ENCODE measurements at places on chromosomes 3 and 15.

DNA sequence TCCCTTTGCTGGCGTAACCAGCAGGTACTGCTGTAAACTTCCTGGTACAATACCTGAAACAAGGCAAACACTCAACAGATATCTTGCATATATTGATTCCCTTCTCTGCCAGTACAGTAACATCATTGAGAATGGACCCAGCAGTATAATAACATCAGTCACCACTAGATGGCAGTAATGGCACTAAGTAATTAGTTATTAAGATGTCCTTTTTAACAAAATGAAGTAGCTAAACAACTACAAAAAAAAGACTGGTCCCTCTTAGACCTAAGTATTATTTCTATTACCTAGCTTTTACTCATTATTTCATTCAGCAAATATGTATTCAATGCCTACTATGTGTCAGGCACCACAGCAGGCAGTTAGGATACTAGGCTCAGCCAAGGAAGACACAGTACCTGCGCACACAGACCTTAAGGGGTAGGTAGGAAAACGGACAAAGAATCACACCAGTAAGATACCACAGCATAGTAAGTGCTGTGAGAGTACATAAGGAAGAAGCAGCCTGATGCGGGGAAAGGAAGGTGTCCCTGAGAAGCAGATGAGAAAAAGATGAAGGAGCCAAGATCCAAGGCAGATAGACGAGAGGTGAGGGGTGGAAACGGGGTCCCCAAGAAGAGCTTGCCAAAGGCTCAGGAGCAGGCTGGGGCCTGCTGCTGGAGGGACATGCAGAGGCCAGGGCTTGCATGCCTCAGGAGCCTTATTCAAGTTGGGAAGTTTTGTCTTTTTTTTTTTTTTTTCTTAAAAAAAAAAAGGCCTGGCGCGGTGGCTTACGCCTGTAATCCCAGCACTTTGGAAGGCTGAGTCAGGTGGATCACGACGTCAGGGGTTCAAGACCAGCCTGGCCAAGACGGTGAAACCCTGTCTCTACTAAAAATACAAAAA, 102.7 kb upstream of the CHD2 start:
- no peak for DNase-seq

- DNase-seq = no peak
Measured at GRCh38 chr3:124663690-124664089, 66.6 kb upstream of the UMPS start.

DNA sequence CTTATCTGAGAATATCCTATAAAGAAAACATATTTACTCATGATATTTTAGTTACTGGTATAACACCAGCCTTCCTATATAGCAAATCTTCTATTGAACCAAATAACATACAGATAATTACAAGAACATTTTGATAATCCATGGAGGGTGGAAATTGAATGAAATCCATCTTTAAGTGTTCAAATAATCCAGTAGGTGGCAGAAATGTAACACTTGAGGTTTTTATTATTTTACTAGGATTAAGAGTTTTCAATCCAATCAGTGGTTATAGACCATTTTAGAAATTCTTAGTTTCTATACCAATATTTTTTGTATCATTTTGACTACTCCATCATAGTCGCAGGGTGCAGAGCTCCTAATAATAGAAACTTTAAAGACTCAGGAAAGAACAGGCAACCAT, 101.9 kb upstream of the KCNH8 start:
- peak; percentile 7 for DNase-seq

DNA sequence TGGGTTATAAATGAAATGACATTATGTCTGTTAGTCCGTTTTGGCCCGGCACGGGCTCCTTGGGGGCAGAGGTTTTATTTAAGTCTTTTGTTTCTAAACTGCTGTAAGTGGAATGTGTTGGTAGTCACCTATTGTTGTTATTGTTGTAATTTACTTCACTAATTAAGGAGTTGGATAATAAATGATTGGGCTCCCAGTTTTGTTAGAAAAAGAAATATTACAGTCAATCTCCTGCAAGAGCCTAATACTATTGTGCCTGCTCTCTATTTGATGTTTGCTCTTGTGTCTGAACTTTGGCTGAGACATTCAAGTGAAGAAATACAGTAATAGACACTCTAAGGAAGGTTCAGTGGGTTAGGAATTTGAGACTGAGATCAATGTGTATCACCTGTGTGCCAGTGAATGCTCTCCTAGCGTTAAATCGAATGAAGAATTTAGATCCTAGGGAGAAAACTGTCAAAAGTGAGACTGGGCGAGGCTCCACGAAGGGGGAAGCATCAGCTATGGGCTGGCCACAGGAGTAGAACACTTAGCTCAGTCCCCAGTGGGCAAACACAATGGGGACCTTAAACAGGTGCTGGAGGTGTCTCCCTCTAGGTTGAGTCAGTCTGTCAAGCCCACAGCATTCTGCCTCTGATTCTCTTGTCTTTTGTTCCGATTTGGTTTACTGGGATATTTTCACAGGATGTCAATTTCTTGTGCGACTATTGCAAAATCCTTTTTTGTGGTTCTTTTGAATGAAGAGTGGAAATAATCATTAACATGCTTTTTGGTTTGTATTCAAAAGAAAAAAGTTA, 1.2 kb downstream of the ROBO2 start:
- no peak for DNase-seq

- no peak for DNase-seq
Measured at GRCh38 chr15:62719316-62719715, 323.2 kb upstream of the TPM1 start.

- no peak for DNase-seq
Measured at GRCh38 chr3:187400756-187401155, 32.6 kb downstream of the RTP4 start.

- DNase-seq = peak; percentile 58
Measured at GRCh38 chr3:42032693-42033349, 58.3 kb upstream of the TRAK1 start.

GRCh38 chr15:63288778-63289378, 11.5 kb downstream of the APH1B start:
- peak; percentile 46 for DNase-seq

- DNase-seq = no peak
Measured at GRCh38 chr3:107450254-107450893, 72.4 kb upstream of the BBX start.

DNA sequence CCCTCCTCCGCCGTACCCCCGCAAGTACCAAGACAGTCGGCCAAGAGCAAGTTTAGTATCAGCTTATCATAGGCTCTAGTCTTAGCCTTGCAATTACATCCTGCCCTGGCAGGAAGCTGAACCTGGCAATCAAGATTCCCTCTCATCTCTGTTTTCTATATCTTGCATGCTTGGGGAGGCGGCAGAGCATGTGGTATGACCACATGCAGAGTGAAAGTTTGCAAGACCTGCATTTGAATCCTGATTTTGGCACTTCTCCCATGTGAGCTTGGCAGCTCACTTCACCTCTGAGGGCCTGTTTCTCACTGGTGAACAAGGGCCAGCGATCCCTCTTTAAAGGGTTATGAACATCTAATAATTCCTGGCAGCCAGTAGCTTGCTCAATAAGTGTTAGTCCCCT, 106.1 kb upstream of the FRMD4B start:
- DNase-seq = no peak

GRCh38 chr15:38941399-38941953, 376.9 kb upstream of the RASGRP1 start:
- DNase-seq = no peak

GRCh38 chr15:88897456-88898194, 2.3 kb upstream of the HAPLN3 start:
- peak; percentile 92 for DNase-seq

DNA sequence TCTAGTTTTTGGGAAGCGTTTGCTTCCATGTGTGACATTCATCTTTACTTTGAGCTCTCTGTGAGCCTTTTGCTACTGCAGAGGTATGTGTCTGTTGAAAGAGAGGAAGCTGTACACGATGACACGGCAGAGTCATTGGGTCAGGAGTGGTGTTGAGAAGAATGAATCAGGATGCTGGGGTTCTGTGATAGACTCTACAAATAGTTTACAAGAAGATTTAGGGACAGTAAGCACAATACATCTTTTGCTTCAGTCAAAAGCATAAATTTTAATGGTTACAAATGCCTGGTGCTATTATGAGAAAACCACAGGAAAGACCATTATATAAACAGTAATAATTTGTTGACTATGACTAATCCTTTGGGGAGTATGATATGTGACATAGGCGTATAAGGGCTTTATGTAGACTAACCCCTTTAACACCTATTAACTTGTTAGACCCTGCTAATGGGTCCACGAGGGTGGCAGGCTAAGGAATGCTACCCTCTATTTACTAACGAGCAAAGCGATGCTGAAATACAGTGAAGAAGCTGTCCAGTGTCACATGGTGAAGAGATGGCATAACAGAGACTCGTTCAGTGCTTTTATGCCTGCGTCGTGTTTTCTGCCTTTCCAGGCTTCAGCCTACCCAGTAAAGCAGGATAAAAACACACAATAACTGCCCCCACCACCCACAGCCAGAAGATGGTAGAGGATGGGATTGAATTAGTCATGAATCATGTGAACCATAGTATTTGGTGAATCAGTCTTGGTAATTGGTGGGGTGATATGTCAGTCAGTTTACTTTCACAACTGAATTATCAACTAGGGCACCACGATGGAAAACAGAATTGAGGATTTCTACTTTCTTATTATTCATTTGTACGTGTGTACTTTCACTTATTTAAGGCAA, 118.8 kb downstream of the LPP start:
- DNase-seq = no peak

DNA sequence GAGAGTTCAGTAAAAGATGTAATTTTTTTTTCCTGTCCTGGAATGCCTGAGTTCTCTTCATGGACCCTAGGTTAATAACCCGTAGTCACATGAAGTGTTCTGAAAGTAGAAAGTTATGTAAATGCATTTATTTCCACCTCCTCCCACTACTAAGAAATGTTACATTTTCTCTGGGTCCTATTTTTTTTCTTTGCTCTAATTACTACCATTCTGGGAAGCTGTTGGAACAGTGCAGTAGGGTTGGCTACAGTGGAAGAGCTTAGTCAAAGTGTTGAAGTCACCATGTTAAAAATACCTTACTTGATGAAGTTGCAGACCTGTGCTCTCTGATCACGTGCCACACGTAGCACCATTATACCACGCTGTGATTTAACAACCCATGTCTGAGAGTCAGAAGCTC, 153.8 kb upstream of the TSC22D2 start:
- no peak for DNase-seq

DNA sequence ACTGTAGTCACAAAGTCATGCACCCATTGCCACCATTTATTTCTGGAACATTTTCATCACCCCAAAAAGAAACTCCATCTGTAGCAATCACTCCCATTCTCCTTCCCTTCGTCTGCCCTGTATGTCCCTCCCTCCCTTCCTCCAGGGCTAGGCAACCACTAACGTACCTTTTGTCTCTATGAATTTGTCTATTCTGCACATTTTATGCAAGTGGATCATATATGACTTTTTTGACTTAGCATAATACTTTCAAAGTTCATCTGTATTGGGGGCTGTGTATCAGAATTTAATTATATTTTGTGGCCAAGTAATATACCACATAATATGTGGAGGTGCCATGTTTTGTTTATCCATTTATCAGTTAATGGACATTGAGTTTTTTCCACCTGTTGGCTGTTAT, 201.6 kb downstream of the FEZF2 start:
- DNase-seq = no peak

- no peak for DNase-seq
Measured at GRCh38 chr3:113262304-113262665, 50.9 kb downstream of the BOC start.

DNA sequence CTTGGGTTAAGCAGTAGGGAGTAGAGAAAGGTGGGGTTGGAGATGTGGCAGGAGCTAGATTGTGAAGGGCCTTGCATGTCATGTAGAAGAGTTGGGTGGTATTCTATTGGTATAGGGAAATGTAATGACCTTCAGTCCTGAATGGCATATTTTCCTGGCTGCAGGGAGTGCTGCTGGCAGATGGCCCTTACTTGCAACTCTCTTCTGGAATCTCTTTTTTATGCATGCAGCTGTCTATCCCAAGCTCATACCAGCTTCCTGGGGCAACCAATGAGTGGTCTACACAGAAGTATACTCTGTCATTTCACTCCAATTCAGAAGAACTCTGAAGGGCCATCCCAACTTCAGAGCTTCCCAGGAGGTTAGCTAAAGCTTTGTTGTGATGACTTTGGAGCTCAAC, 144.7 kb upstream of the ANKRD28 start:
- no peak for DNase-seq

Measured in HuH-7 (cell line).